ENCODE measurements at places on chromosomes 16 and 17. TPM values are rescaled to one million over a fixed set of nuclear protein-coding genes. Genes with fewer than 3 reads are reported as not detected.

Gene TBCD
- 140 TPM for total RNA-seq

GRCh38 chr17:1755252-1755826 lies 6.5 kb upstream of the SERPINF1 start:
- no peaks in the 10 kb centered on the region for H3K36me3 ChIP-seq
- DNase-seq: no peak
- H3K27ac ChIP-seq: no peak overlapping the region

DNA sequence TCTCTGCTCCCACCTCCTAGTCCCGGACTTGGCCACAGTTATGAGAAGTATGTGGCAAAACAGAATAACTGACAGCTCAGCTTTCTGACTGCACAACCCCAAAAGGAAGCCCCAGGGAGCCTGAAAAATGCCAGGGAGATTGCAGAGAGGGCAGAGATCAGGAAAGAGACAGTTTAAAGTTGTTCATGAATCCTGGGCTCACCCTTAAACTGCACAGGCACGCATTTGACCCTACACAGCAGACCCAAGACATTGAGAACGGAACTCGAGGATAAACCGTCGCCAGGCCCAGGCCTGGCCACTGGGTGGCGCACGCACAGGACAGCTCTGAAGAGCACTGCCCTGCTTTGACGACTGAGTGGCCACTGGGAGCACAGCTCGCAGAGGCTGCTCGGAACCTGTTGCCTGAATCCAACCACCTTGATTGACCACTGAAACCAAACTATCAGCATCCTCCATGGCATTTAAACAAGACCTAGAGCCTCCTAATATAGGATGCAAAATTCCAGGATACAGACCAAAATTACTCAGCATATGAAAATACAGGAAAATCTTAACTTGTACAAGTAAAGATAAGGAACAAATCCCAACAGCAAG lies 114.0 kb downstream of the C16orf95 start:
- H3K4me3 ChIP-seq: no peak overlapping the region
- no peaks in the 10 kb centered on the region for H3K36me3 ChIP-seq
- H3K27me3 ChIP-seq: no peaks in the 10 kb centered on the region
- peak; percentile 24 for DNase-seq

DNA sequence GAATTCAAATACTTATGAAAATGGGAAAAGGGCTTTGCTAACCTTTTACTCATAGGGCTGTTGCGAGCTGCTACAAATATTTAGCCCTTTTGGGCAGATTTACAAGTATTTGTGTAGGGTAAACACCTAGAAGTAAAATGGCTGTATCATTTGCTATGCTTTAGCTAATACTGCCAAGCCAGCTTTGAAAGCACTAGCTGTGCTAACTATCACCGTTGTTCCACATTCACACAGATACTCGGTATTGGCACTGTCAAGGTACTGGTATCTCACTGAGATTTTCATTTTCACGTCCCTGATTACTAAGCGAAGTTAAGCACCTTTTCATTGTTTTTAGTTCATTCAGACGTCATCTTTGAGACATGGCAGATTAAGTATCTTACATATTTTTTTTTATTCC lies 84.8 kb downstream of the GLG1 start:
- no peak for DNase-seq
- no peak overlapping the region for H3K4me3 ChIP-seq
- H3K27me3 ChIP-seq: no peaks in the 10 kb centered on the region
- no peaks in the 10 kb centered on the region for H3K4me1 ChIP-seq
- H3K27ac ChIP-seq: no peak overlapping the region

Gene ZDHHC1
- total RNA-seq: 0.52 TPM

- H3K27ac ChIP-seq: no peak overlapping the region
- peaks cover 88% of the 10 kb centered on the region for H3K36me3 ChIP-seq
- H3K27me3 ChIP-seq: no peaks in the 10 kb centered on the region
- no peaks in the 10 kb centered on the region for H3K4me1 ChIP-seq
- no peak overlapping the region for H3K4me3 ChIP-seq
- DNase-seq: no peak
Observed at GRCh38 chr16:30509081-30509765, 17.1 kb downstream of the ZNF768 start.

Gene USP43
- total RNA-seq: 0.57 TPM

DNA sequence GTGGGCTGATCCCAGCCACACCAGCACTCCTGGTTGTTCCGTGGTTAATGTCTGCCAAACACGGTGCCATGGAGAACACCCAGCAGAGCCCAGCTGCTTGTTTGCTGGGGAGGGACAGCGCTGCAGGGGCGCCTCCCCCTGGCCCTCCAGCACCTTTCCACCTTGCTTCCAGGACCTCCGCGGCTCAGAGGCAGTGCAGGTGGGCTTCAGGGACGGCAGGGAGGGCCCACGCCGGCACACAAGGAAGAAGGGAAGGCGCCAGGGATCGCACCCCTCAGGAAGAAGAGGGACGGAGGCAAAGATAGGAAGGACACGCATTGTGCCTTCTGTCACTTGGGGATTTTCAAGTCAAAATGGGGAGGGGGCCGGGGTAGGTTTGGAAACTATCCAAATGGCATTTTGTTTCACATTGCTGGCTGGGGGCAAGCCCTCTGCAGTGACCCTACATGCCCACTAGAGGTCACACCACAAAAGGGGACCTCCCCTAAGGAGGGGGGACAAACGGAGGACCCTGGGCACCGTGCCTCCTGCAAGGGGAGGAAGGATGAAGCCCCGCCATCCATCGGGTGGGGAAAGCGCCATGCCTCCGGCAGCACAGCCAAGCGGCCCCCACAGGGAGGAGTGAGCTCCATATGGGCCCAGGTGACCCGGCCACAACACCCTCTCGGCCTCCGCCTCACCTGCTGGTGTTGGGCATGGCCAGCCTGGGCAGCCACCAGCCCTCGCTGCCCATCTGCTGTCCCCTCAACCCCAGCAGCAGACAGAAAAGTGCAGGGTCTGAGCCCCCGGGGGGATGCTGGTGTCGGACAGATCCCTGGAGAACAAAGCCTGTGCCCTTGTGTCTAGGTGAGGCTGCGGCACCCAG lies 7.5 kb upstream of the C16orf95 start:
- DNase-seq: peak; percentile 40
- H3K36me3 ChIP-seq: peaks cover 17% of the 10 kb centered on the region
- H3K27ac ChIP-seq: no peak overlapping the region
- H3K27me3 ChIP-seq: no peaks in the 10 kb centered on the region
- H3K4me1 ChIP-seq: no peaks in the 10 kb centered on the region

Gene HYDIN
- 0.33 TPM for total RNA-seq

- H3K4me3 ChIP-seq: no peak overlapping the region
- no peaks in the 10 kb centered on the region for H3K27me3 ChIP-seq
- peak overlapping the region; percentile 2 for H3K27ac ChIP-seq
Observed at GRCh38 chr17:9470171-9470570, 105.4 kb downstream of the STX8 start.

Gene OTOP3
- total RNA-seq: under 0.01 TPM

GRCh38 chr16:68275611-68276191 lies 11.4 kb downstream of the SLC7A6 start:
- peak overlapping the region; percentile 97 for H3K27ac ChIP-seq
- no peak for DNase-seq
- peak overlapping the region; percentile 39 for H3K4me3 ChIP-seq
- peaks cover 66% of the 10 kb centered on the region for H3K4me1 ChIP-seq

- no peak overlapping the region for H3K27ac ChIP-seq
- DNase-seq: no peak
- H3K27me3 ChIP-seq: no peaks in the 10 kb centered on the region
- no peaks in the 10 kb centered on the region for H3K36me3 ChIP-seq
Observed at GRCh38 chr16:5257462-5257861, 159.9 kb upstream of the EEF2KMT start.

DNA sequence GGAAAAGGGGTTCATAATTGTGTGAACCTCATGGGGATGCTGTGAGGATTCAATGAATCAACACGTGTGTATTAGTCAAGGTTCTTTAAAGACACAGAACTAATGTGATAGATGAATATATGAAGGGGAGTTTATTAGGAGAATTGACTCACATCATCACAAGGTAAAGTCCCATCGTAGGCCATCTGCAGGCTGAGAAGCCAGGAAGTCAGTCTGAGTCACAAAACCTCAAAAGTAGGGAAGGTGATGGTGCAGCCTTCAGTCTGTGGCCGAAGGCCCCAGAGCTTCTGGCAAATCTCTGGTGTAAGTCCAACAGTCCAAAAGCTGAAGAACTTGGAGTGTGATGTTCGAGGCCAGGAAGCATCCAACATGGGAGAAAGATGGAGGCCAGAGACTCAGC lies 413.4 kb downstream of the CDH13 start:
- no peaks in the 10 kb centered on the region for H3K4me1 ChIP-seq
- H3K27me3 ChIP-seq: no peaks in the 10 kb centered on the region
- DNase-seq: no peak
- no peak overlapping the region for H3K4me3 ChIP-seq

GRCh38 chr17:411421-412120 lies 59.0 kb upstream of the RPH3AL start:
- H3K27ac ChIP-seq: peak overlapping the region; percentile 43
- no peaks in the 10 kb centered on the region for H3K27me3 ChIP-seq
- peaks cover 10% of the 10 kb centered on the region for H3K36me3 ChIP-seq
- DNase-seq: no peak
- H3K4me1 ChIP-seq: peaks cover 36% of the 10 kb centered on the region

Gene CCR7
- 60.3 TPM for total RNA-seq

- no peak overlapping the region for H3K4me3 ChIP-seq
- DNase-seq: no peak
Observed at GRCh38 chr16:75152635-75153034, 4.3 kb downstream of the ZFP1 start.

DNA sequence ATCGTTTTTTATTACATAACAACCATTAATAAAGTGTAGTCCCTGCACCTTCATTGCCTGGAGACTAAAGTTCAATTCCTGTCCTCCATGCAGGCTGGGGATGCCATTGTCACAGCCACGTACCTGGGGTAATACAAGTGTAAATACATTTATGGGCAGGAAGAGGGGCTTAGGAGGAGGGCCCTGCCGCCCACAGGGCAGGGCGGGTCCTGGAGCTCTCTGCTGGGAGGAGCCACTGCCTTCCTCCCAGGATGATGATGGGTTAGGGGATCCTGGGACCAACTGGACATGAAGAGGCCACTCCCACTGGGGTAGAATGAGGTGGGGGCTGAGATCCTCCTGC lies 44.1 kb upstream of the SLC38A10 start:
- H3K36me3 ChIP-seq: no peaks in the 10 kb centered on the region
- no peak overlapping the region for H3K27ac ChIP-seq
- DNase-seq: no peak
- peaks cover 4% of the 10 kb centered on the region for H3K4me1 ChIP-seq
- H3K27me3 ChIP-seq: peaks cover 97% of the 10 kb centered on the region
- no peak overlapping the region for H3K4me3 ChIP-seq

- no peak for DNase-seq
- H3K4me1 ChIP-seq: no peaks in the 10 kb centered on the region
- H3K36me3 ChIP-seq: no peaks in the 10 kb centered on the region
- no peak overlapping the region for H3K27ac ChIP-seq
- H3K27me3 ChIP-seq: peaks cover 5% of the 10 kb centered on the region
Observed at GRCh38 chr17:16516594-16517051, 24.6 kb upstream of the LRRC75A start.

Gene TMEM231
- total RNA-seq: 2.2 TPM

DNA sequence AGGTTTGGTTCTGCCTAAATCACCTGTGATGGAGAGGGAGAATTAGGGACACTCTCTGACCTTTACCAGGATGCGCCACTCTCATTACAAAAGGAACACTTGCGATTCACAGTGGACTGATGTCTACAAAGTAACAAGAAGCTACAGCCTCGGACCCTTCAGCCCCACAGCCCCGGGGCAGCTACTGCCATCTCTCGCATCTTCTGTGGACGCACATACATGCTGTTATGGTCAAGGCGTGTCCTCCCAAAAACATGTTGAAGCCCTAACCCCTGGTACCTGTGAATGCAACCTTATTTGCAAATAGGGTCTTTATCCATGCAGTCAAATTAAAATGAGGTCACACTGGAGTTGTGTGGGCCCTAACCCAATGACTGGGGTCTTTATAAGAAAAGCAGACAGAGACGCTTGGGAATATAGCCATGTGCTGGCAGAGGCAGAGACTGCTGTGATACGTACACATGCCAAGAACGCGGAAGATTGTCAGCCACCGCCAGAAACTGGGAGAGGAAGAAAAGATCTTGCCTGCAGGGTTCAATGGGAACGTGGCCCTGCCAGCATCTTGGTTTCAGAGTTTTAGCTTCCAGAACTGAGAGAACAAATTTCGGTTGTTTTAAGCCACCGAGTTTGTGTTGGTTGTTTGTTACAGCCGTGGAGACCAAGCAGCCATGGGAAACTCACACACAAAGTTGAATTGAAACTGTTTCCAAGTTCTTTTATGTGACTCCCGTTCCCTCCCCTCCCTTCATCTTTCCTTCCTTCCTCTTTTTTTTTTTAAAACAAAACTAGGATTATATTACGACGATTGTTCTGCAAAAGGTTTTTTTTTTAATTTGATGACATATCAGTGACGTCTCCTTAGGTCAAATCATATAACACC lies 23.1 kb downstream of the ATP2C2 start:
- DNase-seq: no peak
- H3K36me3 ChIP-seq: no peaks in the 10 kb centered on the region
- H3K27me3 ChIP-seq: no peaks in the 10 kb centered on the region

- no peaks in the 10 kb centered on the region for H3K4me1 ChIP-seq
- H3K27me3 ChIP-seq: no peaks in the 10 kb centered on the region
- no peaks in the 10 kb centered on the region for H3K36me3 ChIP-seq
- H3K27ac ChIP-seq: no peak overlapping the region
- DNase-seq: no peak
- no peak overlapping the region for H3K4me3 ChIP-seq
Observed at GRCh38 chr16:72467157-72467759, 295.3 kb upstream of the PMFBP1 start.

- no peaks in the 10 kb centered on the region for H3K4me1 ChIP-seq
- no peaks in the 10 kb centered on the region for H3K36me3 ChIP-seq
- H3K4me3 ChIP-seq: no peak overlapping the region
- DNase-seq: no peak
- no peaks in the 10 kb centered on the region for H3K27me3 ChIP-seq
- H3K27ac ChIP-seq: no peak overlapping the region
Observed at GRCh38 chr16:1182950-1183907, 30.3 kb downstream of the CACNA1H start.

- peaks cover 59% of the 10 kb centered on the region for H3K36me3 ChIP-seq
- no peak for DNase-seq
- H3K27ac ChIP-seq: no peak overlapping the region
- no peaks in the 10 kb centered on the region for H3K4me1 ChIP-seq
Observed at GRCh38 chr17:47622180-47622549, 27.6 kb upstream of the KPNB1 start.

Gene DPEP2
- total RNA-seq: 5.6 TPM

DNA sequence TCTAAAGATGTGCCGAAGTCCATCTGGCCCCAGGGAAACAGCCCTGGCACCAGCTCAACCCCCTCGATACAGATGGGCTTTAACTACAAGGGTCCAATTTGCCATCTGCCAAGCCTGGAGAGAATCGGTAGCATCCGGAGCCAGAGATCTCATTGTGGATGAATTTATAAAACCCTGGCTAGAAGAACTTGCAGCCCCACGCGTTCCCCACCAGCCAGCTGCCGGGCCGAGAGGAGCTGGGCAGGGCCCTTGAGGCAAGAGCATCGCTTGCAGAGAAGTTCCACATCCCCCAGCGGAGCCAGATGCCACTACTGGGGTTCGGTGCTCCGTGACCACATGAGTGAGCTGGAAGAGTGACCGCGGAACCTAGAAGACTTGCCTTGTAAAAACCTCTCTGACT lies 65.3 kb upstream of the NOL11 start:
- H3K4me1 ChIP-seq: no peaks in the 10 kb centered on the region
- H3K4me3 ChIP-seq: no peak overlapping the region
- no peaks in the 10 kb centered on the region for H3K27me3 ChIP-seq
- DNase-seq: no peak

- no peaks in the 10 kb centered on the region for H3K36me3 ChIP-seq
- H3K27ac ChIP-seq: no peak overlapping the region
- H3K4me1 ChIP-seq: peaks cover 14% of the 10 kb centered on the region
- H3K4me3 ChIP-seq: no peak overlapping the region
- DNase-seq: no peak
Observed at GRCh38 chr16:27551036-27551435, 1.1 kb downstream of the KATNIP start.
